Renal cortical epithelial cell (primary cell): ENCODE measurements at places on chromosomes 12 and 14.

DNA sequence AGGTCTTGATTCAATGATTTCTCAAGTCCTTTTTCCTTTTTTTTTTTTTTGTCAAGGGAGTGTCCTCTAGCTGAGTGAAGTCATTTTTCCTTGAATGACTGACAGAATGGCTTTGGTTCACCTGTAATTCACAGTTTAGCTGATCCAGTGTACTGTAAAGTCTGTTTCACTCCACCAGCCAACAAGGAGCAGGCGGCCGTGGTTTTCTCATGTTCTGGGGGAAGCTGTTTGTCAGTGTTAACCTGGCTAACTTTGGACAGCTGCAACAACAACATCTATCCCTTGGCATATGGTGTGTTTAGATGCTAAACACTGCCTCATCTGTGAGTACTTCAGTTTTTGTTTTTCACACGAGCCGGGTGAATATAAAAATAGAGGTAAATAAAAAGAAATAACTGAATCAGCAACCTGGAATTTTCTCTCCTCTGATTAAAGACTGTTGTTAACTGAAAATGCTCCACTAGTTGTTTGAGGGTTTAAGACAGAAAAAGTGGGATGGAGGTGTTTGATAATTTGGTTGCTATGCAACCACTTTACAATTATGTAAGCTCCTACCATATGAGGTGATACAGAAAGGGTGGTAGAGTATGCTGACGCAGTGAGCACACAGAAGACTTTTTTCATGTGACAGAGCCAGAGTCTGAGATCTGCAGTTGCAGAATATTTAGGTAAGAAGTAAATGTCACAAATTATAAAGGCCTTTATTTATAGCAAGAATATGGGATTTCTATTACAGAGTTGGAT is 50.3 kb upstream of the SLC2A13 start:
- DNase-seq, result no peak

- no peak for DNase-seq
These were observed 5.5 kb upstream of the OTX2 start for GRCh38 chr14:56815745-56816144.

- no peak for DNase-seq
These were observed 43.5 kb downstream of the CCDC177 start for GRCh38 chr14:69531135-69531534.

GRCh38 chr12:94149119-94149780 is 873 bp downstream of the PLXNC1 start:
- DNase-seq, result no peak

DNA sequence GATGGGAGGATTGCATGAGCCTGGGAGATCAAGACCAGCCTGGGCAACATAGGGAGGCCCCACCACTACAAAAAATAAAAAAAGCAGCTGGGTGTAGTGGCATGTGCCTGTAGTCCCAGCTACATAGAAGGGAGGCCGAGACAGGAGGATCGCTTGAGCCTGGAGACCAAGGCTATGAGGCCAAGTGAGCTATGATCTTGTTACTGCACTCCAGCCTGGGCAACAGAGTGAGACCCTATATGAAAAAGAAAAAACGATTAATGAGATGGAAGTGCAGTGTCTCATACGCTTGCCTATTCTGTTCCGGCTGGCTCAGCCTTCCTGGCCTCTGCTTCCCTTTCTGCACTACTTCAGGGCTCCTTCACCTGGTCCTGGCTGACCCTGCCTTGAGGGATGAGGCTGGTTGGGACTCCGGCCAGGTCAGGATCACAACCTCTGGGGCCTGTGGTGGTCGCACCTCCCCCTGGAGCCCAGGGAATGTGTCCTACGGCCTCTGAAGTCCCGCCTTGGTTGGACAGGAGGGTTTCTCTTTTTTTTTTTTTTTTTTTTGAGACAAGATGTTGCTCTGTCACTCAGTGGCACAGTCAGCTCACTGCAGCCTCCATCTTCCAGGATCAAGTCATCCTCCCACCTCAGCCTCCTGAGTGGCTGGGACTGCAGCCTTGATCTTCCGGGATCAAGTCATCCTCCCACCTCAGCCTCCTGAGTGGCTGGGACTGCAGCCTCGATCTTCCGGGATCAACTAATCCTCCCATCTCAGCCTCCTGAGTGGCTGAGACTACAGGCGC is 10.7 kb downstream of the TEDC1 start:
- DNase-seq, result no peak

- DNase-seq, result no peak
These were observed 53.1 kb downstream of the KCNA1 start for GRCh38 chr12:4962539-4963486.

GRCh38 chr14:83850092-83850491 is 1679.9 kb upstream of the FLRT2 start:
- peak; percentile 38 for DNase-seq

- DNase-seq, result no peak
These were observed 659 bp downstream of the PSMD9 start for GRCh38 chr12:121889274-121889624.

- no peak for DNase-seq
These were observed 4.5 kb downstream of the LRRC43 start for GRCh38 chr12:122187466-122187865.

DNA sequence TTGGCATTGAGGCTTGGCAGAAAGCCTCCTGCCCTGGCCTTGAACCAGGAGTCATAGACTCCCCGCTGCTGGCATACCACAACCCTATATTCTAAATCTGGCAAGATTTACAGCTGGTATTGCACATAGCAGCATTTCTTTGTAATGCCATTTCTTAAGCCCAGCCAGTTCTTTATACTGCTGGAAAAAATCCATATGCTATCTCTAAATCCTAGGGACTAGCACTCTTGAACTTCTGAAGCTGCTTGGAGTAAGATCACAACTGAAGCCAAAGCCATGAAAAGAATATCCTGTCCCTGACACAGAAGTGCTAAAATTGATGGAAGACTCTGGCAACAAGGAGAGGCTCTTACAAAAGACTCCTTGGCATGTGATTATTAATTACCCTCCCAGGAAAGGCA is 89.3 kb downstream of the KCNC2 start:
- peak; percentile 5 for DNase-seq

DNA sequence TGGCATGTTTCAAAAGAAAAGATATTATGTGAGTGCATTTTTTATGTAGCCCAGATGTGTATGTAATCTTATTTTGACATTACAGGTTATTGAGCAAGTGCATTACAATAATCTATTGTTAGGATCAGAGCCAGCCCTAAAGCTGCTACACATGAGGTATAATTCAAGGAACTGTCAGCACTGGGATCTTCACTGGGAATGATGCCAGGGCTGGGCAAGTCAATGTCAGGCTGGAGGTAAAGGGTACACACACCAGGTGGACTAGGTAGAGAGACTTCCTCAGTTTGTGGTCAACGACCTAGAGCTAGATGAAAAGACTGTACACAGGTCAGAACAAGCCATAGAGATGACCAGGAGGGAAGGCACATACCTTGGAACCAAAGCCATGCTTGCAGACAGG is 15.4 kb downstream of the TRIM9 start:
- no peak for DNase-seq

- no peak for DNase-seq
These were observed 36.1 kb downstream of the LTBP2 start for GRCh38 chr14:74575936-74576335.

DNA sequence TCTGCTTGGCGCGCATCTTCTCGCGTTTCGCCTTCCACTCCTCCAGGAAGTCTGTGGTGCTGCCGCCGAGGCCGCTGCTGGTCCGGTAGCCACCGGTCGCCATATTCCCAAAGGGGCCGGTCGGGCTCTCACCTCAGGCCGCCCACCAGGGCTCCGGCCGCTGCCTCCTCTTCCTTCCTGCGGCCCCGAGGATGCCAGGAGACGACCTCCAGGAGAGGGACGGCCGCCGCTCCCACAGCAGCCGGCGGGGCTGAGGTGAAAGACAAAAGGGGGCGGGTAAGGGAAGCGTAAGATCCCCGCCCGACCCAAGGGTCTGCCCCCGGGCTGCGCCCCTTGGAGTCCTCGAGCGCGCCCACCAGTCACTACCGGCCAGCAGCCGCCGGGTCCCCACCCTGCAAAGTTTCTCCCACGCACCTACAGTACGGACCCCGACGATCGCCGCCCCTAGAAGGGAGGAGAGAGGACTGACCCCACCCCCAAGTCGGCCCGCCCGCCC is 574 bp downstream of the PAWR start:
- DNase-seq, result no peak

- no peak for DNase-seq
These were observed 20.8 kb upstream of the AMHR2 start for GRCh38 chr12:53402871-53403270.

- DNase-seq, result no peak
These were observed 344.2 kb downstream of the ATP23 start for GRCh38 chr12:58285551-58285950.

- DNase-seq, result no peak
These were observed 58.0 kb downstream of the RASSF8 start for GRCh38 chr12:26016516-26016915.

DNA sequence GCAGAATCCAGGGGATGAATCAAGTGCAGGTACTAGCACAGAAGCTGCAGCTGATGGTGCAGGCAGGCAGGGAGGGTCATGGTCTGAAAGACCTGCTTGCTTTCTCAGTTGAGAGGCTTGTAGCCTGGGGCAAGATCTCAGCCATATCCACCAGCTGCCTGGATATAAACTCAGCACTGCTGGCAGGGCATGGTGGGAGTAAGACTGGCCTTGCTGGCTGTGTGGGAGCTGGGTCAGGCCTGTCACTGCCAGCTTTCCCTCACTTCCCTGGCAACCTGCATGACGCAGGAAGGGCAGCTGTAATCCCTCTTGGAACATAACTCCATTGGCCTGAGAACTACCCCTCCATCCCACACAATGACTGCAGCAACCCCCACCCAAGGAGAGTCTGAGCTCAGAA is 230.1 kb downstream of the ANO6 start:
- peak; percentile 11 for DNase-seq

GRCh38 chr14:101927859-101928258 is 36.5 kb upstream of the DYNC1H1 start:
- DNase-seq, result no peak

- DNase-seq, result no peak
These were observed at the start of gene ACOT4 for GRCh38 chr14:73591690-73592449. TSS of gene ACOT4 (plus strand) at chr14:73591873. CDS start at chr14:73591960, 87 bp downstream.

DNA sequence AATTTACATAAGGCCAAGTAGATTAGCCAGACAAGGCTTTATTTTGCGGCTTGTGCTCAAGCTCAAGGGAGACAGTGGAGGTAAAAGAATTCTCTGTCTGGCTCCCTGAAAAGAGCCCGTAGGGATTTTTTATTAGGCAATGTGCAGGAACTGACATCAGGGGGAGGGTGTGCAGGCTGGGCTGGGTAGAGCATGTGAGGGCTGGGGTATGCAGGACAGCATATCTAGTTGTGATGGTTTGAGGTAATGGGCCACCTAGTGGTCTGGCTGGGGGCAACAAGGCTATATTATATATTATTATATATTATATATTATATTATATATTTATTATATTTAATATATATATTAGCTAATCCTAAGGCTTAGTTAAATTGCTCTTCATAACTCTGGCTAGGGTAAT is 102.1 kb downstream of the TMEM117 start:
- DNase-seq, result no peak

DNA sequence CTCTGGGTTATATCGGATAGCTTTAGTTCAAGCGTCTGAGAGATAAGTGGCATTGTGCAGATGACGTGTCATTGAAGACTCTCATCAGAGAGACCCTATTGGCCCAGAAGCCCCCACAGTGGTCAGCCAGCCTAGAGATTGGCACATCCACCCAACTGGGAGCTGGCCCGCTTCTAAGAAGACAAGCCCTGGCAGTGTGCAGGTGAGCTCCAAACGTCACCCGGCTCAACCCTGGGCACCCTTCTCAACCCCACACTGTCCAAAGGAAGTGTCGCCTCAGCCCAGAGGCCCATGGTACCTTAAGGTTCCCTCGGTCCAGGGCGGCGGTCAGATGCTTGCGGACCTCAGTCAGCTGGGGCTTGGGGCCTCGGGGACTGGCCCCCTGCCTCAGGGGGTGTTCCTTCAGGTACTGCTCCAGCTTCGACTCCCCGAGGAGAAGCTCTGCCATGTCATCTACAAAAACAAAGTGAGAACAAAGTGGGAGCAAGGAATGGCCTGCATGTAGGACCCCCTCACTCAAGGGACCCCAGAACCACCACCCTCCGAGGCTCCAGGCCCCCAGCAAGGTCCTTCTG is 30.3 kb downstream of the TTC7B start:
- DNase-seq, result no peak

GRCh38 chr12:64057706-64058105 is 164.4 kb downstream of the KICS2 start:
- no peak for DNase-seq

- DNase-seq, result no peak
These were observed 29.7 kb downstream of the CHGA start for GRCh38 chr14:92952481-92953298.

- DNase-seq, result no peak
These were observed 15.0 kb downstream of the TECPR2 start for GRCh38 chr14:102377696-102378095.

DNA sequence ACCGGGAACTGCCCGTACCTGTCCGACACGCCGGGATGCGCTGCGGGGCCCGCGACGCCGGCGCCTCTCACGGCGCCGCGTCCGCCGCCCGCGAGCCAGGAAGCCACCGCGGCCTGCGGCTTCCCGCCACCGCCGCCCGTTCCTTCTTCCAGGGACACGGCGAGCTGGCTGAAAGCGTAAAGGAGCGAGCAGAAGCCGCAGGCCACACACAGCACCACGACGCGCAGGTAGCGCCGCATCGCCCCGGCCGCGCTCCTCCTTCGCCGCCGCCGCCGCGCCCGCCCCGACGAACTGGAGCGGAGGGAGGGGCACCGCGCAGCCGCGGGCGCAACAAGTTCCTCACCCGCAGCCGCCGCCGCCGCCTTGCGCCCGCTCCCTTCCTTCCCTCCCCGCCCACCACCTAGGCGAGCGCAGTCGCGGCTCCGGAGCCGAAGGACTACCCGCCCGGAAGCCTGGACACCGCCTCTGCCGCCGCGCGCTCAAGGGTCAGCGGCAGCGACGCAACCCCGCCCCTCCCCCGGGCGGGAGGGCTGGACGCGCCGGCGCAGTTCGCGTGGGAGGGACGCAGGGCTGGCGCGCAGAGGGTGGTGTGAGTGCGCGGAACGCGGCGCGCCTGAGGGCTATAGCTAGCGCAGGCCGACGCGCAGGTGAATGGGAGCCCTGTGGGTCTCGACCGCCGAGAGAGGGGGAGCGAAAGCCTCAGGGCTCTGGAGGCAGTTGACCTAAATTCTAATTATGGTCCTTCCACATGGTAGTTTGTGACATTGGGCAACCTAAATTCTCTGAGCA is at the start of gene GXYLT1:
Gene GXYLT1, minus strand, starts transcription at position 467 of the 789 bp plus-strand sequence. Its CDS starts 228 bp downstream, at position 239.
- peak; percentile 74 for DNase-seq
